DND-41 (cell line): ENCODE measurements at places on chromosomes 16 and 17.

DNA sequence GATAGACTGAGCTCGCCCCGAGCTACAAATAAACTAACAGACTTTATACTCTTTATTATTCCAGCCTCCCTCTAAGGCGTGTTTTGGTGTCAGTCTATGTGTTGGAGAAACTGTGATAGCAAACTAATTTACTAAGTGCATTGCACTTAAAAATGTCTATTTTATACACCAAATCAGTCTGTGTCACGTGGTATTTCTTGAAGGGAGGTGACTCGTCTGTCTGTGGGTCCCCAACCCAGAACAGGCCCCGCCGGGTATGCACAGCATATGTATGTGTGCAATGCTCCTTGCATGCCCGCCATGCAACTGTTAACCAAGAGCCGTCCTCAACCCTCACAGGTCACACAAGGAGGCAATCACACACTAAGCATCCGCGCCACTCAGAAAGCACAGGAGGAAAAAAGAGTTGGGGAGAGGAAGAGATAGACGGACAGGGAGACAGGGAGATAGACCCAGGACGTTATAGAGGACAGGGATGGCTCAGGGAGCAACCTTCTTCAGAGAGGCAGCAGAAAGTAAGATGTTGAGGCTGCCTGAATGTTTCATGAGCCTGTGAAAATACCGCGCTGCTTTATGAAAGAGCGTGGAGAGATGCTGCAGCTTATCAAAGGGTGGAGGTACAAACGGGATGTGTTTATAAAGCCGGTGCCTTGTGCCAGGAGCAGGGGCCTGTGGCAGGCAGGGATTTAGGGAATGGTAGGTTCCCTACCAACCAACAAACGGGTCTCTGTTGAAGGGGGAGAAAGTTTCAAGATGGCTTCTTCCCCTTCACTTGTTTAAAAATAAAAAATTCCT, 4.2 kb downstream of the RBFOX3 start:
- no peak for DNase-seq

- peak; percentile 43 for DNase-seq
Observed at GRCh38 chr16:24070851-24071250, 185.3 kb upstream of the CACNG3 start.

DNA sequence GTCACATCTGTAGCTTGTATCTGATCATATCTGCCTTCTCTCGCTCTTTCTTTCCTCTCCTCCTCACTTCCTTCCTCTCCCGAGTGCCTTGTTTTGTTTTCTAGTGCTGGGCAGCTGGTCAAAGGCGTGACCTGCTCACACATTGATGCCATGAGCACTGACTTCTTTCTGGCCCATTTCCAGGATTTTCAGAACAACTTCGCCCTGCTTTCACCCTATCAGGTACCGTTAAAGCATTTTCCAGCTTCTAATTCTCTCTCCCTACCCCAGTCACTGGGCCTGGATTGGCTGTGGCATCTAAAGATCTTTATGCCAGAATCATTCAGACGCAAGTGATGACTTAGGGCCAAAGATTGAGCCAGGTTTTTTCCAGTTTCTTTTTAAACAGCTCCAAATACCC, 55.5 kb downstream of the OTOA start:
- DNase-seq: no peak

DNA sequence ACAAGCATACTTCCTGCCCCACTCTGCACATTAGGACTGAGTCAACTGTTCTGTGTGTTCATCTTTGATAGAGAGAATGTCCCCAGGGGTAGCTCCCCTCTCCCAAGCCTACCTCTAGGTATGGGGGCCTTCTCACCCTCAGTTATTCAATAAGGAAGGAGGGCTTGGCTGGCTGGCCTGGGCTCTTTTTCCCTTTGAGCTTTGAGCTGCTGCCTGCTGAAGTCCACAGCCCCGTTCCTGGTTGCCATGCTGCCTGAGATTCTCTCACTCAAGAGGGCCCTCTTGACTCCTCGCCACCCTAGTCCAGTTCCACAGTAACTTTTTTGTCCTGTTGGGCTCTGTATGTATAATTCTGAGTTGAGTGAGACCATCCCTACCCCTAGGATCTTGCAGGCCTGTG, 5.1 kb downstream of the B3GNT9 start:
- no peak for DNase-seq

GRCh38 chr17:76720211-76720610, 6.2 kb downstream of the JMJD6 start:
- DNase-seq: no peak

DNA sequence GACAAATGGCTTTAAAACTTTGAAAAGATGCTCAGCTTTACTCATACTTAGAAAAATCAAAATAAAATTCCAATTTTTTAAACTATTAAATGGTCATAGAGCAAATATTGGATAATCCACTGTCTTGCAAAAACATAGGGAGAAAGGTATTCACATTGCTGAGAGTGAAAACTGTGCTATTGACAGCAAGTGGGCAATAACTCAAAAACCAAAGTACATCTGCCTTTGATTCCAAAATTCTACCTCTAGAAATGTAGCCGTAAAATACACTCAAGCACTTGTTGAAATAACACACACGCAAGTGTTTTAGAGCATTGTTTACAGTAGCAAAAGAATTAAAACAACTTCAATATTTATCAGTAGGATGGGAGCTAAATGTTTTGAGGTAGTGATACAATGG, 210.6 kb upstream of the HS3ST3A1 start:
- no peak for DNase-seq

DNA sequence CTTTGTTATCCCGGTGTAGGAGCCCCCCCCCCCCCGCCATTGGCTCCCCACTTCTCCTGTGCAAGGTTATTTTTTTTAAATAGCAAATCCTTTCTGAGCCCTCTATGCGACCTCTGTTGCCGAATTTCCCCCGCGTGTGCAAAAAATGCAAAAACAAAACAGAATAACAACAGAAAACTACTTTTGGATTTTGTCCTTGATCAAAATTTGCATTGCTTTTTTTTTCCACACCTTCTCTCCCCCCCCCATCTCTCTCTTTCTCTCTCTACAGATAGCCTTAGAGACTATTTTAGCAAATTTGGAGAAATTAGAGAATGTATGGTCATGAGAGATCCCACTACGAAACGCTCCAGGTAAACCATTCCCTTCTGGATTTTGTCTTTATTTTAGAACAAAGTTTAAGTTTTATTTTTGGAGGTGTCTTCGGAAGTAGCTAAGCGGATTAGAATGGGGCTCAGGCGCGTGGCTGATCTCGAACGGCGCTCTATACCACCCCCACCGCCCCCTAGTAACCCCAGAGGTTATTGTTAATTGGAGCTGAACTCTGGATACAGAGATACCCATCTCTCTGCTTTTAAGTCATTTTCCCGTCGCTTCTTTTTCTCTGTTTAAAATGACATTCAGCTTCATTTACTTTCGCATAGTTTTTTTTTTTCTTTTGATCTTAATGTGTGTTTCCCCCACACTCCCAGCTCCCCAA, 1.0 kb downstream of the MSI2 start:
- DNase-seq: peak; percentile 49

DNA sequence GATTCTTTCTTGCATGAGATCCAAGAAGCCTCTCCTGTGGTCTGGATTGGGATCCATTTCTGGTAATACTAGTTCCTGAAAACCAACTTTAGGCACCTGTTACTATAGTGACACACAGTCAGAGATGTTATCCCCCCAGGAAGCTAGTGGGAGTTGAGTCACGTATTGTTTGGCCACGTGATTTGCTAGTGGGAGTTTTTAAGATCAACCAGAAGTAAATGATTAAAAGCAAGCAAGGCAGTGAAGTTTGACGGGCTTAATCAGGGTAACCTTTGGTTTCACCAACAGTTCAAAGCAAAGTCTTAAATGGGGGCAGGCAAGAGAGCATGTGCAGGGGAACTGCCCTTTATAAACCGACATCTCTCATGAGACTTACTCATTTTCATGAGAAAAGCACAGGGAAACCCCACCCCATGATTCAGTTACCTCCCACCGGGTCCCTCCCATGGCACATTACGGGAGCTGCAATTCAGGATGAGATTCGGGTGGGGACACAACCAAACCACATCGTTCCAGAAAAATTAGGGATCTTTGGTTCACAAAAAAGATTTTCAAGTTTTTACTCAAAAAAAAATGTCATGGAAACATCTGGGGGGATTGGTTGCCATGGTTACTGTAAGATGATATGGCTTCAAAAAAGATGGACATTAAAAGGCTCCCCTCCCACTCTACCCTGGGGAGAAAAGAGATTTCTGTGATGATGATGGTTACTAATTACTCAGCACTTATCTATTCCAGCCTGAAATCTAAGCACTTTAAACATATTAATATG, 483.1 kb upstream of the ERCC4 start:
- no peak for DNase-seq

DNA sequence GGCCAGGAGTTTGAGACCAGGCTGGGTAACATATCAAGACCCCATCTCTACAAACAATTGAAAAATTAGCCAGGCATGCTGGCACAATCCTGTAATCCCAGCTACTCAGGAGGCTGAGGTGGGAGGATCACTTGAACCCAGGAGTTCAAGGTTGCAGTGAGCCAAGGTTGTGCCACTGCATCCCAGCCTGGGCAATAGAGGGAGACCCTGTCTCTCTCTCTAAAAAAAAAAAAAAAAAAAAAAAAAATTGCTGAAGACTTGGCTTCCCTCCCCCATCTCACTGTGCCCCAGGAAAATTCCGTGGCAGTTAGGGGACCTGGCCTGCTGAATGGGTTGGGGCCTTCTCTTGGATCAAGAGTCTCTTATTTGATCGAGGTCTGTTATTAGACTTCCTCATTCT, at the start of gene ODF4:
TSS of gene ODF4 (plus strand) at position 301 of the 400 bp plus-strand sequence. CDS start 212 bp downstream, outside the sequence.
- DNase-seq: no peak

DNA sequence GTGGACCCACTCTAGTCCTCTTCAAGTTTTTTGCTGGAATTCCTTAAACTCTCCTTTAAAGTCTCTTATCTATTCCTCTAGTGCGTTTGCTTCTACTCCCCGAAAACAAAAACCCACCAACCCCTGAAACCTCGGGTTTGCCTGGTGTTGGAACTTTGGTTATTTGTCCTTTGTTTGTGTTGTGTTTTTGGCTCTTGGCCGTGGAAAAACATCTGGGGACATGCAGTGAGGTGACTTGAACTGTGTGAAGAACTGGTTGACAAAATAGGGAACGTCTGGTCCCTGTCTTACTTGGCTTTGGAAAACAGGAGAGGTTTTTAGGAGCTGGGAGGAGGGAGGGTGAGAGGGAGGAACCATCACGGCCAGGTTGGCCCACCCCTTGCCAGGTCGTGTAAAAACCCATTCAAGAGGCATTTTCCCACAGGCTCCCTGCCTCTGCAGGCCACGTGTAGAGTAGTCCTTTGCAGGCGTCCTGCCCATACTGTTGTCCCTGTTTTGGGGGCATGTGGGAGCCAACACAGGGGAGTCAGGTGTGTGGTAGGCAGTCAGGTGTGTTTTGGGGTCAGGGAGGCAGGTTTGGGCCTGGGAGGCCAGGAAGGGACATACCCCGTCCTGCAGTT, 169.3 kb downstream of the RAB11FIP4 start:
- no peak for DNase-seq

DNA sequence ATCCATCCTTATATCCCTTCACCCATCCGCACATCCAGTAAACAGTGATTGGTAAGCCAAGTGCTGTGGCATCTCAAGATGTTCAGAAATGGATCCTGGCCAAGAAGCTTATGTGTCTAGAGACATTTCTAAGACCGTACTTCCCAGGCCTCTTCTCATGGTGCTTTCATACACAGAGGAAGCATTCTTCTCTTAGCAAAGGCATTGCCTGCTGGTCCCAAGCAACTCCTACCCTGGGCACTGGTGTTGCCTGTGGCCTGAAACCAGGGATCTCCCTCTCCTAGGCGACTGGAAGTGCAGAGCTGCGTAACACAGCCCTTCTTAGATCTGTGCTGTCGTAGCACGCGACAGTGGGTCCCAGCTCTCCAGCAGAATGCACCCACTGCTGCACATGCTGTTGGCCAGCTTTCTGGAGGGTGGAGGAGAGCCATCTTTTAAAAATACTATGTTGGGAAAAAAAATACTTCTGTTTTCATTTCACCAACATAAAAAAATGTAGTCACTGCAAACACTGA, 182.9 kb downstream of the CCDC182 start:
- no peak for DNase-seq

DNA sequence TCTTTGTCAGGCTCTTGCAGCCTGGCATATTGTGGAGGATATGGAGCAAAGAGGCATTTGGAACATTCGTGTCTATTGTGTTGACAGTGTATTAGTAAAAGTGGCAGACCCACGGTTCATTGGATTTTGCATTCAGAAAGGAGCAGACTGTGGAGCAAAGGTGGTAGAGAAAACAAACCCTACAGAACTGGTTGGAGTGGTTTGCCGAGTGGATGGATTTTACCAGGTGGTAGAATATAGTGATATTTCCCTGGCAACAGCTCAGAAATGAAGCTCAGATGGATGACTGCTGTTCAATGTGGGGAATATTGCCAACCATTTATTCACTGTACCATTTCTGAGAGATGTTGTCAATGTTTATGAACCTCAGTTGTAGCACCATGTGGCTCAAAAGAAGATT, 44.5 kb downstream of the EFCAB13 start:
- DNase-seq: no peak

GRCh38 chr16:60404401-60404800, 1631.8 kb downstream of the CDH8 start:
- no peak for DNase-seq

GRCh38 chr16:3952737-3953131, 72.2 kb upstream of the CREBBP start:
- DNase-seq: peak; percentile 20

- DNase-seq: no peak
Observed at GRCh38 chr17:28097901-28098300, 55.4 kb downstream of the NLK start.

DNA sequence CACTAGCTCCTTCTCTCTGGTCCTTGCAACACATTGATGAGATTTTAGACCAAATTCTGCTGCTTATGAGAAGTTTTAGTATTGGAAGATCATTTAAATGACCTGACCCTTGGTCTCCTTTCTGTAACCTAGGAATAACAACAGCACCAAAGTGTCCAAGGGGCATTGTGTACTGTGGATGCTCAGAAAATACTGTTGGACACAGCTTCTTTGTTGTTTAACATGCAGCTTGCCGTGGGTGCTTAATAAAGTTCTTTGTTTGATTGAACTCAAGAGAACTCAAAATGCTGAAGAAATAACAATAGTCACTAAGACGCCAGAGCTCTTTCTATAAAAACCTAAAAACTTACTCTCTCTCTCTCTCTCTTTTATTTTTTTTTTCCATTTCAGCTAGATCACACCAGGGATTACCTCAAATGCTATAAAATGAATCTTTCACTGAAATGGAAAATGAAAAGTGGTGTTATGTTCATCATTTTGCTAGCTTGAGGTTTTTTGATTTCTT, 548.9 kb upstream of the CDH8 start:
- DNase-seq: no peak
